ENCODE measurements at places on chromosomes 2 and 18.

GRCh38 chr18:31275722-31276463 lies 42.1 kb upstream of the DSG1 start:
- DNase-seq, result no peak

DNA sequence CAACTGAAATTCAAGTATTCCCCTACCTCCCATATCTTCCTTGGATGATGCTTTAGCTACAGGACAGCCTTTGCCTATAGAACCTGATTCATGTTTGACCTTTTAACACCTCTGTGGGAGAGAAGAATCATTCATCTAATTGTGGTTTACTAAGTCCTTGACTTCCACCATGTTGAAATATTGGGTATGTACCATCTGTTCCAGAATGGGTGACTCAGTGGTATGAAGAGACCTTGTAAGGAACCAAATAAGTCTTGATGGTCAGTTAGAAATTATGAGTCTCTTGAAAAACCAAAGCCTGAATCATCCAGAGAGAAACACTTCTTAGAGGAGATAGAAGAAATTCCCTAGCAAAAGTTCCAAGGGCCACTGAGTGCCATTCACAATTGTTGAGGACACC lies 27.5 kb downstream of the STAMBP start:
- DNase-seq, result no peak

DNA sequence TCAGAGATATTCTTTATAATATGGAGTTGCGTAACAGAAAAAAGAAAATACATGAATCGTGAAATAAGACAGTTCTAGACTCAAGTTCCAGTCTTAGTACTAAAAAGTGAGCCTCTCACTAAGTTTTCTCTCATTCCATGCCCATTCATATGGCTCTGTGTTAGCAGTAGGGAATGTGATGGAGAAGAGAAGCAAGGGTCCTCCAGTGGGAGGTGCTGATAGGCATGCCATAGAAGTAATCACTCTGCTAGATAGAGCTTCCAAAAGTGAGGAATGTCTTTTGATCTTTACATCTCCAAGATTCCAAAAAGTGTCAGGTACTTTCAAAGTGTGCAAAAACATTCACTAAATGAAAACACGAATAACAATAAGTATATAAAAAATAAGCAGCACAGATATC lies 678.4 kb downstream of the DCDC2C start:
- DNase-seq, result no peak

- no peak for DNase-seq
These were observed 6.6 kb downstream of the PROC start for GRCh38 chr2:127424598-127425520.

GRCh38 chr2:44560352-44560751 lies 198.6 kb downstream of the CAMKMT start:
- no peak for DNase-seq

DNA sequence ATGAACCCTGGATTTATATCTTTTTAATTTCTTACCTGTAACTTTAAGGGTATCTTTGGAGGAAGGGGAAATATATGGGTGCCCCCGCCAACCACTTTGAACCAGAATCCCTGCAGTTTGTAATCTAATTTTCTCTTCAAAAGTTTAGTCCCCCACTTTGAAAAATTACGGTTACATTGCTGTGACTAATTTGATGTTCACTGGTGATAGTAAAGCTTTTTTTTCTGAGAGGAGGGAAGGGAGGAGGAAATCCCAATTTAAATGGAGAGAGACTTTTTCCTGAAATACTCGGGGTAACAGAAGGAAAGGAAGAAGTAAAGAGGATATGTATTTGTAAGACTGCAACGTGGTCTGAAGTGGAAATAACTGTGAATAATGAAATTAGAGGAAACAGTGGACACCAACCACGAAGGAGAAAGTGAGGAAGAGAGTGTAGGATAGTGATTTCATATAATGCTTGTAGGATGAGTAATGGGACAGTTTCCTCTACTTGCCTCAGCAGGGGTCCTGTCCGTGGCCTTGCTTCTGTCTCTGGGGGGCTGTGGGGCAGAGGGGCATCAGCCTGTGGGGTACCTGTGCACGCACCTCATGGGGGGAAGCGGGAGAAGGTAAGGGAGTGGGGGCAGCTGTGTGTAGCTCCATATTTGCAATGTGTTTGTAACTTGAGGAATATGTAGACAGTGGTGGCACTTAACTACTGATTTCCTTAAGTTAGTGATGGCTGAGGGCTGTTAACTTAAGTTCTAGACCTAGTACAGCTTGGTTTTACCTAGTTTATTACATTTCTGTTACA lies 161.1 kb downstream of the LTBP1 start:
- DNase-seq, result no peak

DNA sequence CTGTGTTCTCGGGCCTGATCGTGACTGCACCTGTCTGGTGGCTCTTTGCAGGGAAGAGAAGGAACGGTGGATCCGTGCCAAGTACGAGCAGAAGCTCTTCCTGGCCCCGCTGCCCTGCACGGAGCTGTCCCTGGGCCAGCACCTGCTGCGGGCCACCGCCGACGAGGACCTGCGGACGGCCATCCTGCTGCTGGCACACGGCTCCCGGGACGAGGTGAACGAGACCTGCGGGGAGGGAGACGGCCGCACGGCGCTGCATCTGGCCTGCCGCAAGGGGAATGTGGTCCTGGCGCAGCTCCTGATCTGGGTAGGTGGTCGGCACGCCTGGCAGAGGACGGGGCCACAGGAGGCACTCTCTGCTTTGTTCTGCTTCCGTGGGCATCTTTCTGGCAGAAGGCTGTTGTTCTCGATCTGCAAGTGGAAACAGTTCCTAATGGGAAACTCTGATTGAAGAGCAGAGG lies 48.0 kb downstream of the GBX2 start:
- DNase-seq, result no peak

- DNase-seq, result no peak
These were observed 147.6 kb downstream of the CDC42EP3 start for GRCh38 chr2:37523814-37524362.

- no peak for DNase-seq
These were observed 53.6 kb downstream of the CDK15 start for GRCh38 chr2:201859949-201860348.

DNA sequence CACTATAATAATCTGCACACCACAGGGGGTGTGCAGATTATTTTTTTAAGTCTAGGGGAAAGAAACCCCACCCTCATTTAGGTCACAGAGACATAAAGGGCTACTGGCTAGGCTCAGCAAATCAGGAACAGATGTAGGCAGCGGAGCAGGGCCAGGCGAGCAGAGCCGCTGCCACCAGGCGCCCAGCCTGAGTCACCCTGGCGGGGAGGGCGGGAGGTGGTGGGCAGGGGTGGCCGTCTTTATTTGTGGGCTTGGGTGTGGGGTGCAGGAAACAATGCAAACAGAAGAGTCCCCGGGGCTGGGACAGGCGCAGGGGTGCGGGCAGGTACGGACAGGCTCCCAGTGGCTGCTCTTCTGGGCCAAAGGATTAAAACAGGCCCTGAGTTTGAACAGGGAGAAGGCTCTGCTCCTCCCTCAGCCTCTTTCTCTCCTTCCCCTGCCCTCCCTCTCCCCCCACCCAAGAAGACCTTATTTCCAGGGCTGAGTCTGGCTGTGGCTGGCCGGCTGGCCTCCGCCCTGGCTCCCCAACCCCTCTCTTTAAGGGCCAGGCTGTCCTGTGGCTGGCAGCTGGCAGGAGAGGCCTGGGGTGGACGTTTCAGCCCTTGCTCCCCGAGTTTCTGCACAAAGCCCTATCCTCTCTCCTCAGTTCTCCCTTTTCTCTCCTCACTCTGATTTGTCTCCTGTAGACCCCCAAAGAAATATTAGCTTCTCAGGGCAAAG lies 142.9 kb upstream of the SMAD2 start:
- no peak for DNase-seq

Measured in CD4-positive, alpha-beta T cell treated with Interleukin-17A for 4 hours (primary cell).